ENCODE measurements at places on chromosomes 1 and 21.

GRCh38 chr1:163768576-163768975 lies 446.8 kb downstream of the NUF2 start:
- DNase-seq = no peak

DNA sequence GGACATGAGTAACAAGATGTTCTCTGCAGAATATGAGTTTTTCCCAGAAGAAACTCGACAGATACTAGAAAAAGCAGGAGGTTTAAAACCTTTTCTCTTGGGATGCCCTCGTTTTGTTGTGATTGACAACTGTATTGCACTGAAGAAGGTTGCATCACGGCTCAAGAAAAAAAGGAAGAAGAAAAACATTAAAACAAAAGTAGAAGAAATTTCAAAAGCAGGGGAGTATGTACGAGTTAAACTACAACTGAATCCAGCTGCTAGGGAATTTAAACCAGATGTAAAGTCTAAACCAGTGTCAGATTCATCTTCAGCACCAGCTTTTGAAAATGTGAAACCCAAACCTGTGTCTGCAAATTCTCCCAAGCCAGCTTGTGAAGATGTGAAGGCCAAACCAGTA lies 92.5 kb downstream of the TTC3 start:
- DNase-seq = no peak

- no peak for DNase-seq
These were observed 5.0 kb downstream of the RAP1GAP start for GRCh38 chr1:21663951-21664805.

- no peak for DNase-seq
These were observed 17.0 kb upstream of the STUM start for GRCh38 chr1:226531360-226532093.

DNA sequence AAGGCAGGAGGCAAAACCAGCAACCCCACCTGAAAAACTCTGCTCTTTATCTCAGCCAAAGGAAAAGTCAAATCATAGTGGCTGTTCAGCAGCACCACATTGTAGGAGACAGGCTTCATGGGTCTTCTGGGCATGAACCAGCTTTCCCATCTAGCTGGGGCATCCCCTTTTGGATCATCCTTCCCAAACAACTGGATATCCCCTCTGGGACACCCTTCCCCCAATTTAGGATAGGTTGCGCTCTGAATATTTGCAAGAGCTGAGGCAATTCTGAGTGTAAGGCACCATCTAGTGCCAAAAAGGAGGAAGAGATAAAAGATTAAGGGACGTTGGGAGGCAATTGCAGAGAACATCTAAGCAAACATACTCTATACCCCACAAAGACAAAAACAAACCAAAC lies 295.8 kb downstream of the MATN1 start:
- no peak for DNase-seq

- no peak for DNase-seq
These were observed 13.5 kb downstream of the CGN start for GRCh38 chr1:151524736-151525135.

GRCh38 chr1:213075725-213076124 lies 24.7 kb downstream of the RPS6KC1 start:
- DNase-seq = no peak

DNA sequence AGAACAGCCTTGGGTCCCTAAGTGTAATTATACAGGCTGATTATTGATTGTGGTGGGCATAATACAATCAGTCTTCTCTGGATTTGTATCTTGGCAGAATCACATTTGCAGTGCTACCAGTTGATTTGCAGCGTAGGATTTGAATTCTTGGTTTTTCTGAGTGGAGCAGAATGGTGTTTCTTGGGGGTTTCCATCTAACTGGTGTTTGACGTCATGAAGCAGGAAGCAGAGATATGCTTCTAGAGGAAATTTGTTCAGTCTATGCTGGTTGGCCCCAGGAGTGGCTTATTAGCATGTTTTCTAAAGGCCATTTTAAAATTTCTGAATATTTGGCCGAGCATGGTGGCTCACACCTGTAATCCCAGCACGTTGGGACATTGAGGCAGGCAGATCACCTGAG lies 3.4 kb downstream of the CTTNBP2NL start:
- DNase-seq = no peak

DNA sequence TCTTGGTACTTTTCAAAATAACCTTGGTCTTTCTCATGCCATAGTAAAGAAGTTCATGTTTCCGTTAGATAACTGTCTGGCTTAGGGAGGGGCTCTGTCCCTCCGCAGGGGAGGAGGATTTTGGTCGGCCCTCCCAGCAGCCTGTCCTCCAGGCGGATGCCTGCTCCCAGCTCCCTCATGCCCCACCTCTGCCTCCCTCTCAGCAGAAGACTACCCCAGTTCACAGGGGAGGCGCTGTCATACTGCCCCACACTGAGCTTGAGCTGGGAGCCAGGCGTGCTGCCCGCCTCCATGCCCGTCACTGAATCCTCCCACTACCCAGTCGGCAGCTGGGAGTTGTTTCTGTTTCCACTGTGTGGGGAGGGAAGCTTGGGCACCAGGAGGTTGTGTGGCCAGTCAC lies 127.3 kb downstream of the CAMTA1 start:
- no peak for DNase-seq

Data from astrocyte of the spinal cord (primary cell).